NCI-H187 (cell line): ENCODE measurements at places on chromosomes 4 and X.

- DNase-seq, result no peak
These were observed 640 bp downstream of the BANK1 start for GRCh38 chr4:101791182-101791558.

- DNase-seq, result no peak
These were observed 56.8 kb downstream of the RBPJ start for GRCh38 chr4:26377328-26378311.

DNA sequence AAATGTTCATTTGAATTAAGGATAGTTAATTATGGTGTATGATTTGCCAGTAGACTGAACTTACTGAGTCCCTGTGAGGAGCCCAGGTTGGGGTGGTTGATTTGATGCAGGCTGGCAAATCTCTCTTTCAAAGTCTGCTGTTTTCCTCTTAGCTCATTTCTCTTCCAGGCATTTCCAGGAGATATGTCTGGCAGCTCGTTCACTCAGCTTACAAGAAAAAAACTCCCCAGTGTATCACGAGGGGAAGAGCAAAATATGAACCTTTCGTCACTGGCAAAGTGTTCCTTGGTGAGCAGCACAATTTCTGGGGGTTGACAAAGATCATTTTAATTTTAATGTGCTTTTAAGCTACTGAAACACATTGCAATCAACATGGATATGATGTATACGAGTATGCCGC is 244.2 kb downstream of the CBLL2 start:
- no peak for DNase-seq

- no peak for DNase-seq
These were observed 126.4 kb downstream of the SH3KBP1 start for GRCh38 chrX:19760841-19761512.

GRCh38 chrX:104641176-104641575 is 75.2 kb downstream of the IL1RAPL2 start:
- DNase-seq, result no peak

DNA sequence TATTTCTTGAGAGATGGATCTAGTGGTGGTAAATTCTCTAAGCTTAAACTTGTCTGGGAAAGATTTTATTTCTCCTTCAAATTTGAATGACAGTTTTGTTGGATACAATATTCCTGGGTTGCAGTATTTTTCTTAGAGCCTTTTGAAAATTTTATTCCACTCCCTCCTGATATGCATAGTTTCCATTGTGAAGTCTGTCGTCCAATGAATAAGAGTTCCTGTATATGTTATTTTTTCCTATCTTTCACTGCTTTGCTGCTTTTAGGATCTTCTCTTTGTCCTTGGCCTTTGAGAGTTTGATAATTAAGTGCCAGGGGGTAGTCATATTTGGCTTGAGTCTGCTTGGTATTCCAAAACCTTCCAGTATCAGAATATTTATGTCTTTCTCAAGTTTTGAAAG is 1156.4 kb upstream of the AGA start:
- DNase-seq, result no peak

GRCh38 chr4:187732524-187732923 is 263.0 kb upstream of the ZFP42 start:
- DNase-seq, result no peak

DNA sequence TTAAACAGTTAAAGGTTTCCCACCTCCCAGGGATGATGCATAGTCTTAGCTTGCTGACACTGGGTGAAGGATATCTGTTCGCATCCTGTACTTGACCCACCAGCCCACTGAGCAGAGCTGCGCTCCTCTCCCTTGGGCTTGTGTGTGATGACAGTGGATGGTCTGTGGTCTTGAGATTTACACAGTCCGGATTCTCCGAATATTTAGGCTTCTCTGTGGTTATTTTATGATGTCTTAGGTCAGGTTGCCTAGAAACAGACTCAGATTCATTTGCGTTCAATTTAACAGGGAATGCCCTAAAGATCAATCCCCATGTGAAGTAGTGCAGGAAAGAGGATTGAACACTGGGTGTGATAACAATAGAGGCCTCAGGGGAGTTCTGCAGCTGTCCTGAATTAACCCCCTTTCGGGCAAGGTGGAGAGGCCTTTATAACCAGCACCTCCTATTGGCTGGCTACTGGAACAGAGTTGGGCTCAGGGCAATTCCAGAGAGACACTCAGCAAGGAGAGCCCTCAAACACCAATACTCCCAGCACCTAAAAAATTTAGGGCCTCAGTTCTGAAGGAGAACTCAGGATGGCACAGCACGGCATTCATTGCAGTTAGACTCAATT is 653.2 kb upstream of the GALNT7 start:
- DNase-seq, result no peak

GRCh38 chrX:55135171-55135570 is 46.4 kb downstream of the PAGE2 start:
- no peak for DNase-seq

- DNase-seq, result no peak
These were observed 157.5 kb upstream of the ANKRD50 start for GRCh38 chr4:124869961-124870495.

- no peak for DNase-seq
These were observed 392.8 kb downstream of the GPM6A start for GRCh38 chr4:175419236-175419718.

DNA sequence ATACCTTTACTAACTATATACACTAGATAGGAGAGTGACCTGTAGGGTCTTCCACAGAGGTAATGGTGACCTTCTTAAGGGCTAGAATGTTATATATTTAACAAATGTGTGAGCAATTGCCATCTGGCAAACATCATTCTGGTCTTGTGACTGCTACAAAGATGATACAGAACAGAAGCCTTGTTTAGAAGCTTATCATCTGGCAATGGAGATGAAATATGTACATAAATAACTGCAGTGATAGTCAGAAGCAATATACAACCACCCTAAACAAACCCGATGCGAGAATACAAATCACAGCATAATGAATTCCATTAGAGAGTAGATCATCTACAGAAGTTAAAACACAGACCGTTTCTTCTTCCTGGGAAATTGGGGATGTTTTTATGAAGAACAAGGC is 952.7 kb upstream of the SLIT2 start:
- DNase-seq, result no peak

GRCh38 chrX:154351183-154352011 is 23.0 kb downstream of the FLNA start:
- no peak for DNase-seq

GRCh38 chrX:124726881-124727280 is 380.5 kb downstream of the SH2D1A start:
- DNase-seq, result no peak

GRCh38 chr4:25926462-25926861 is 12.4 kb downstream of the SMIM20 start:
- peak; percentile 20 for DNase-seq

GRCh38 chrX:2878563-2878962 is 49.8 kb downstream of the GYG2 start:
- DNase-seq, result no peak

GRCh38 chrX:24242649-24243175 is 71.2 kb downstream of the SUPT20HL2 start:
- DNase-seq, result no peak

DNA sequence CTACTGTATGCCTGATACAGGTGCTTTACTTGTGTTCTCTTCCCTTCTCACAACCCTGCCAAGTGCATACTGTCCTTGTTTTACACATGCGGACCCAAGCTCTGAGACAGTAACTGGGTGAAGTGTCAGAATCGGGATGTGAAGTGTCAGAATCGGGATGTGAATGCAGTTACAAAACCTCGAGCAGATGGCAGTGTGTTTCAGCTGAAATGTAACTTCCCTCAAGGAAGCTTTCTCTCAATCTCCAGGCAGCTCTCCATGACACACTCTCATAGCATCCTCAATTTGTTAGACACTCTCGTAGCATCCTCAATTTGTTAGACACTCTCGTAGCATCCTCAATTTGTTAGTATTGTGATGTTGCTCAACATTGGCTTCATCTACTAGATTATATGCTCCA is 1.1 kb upstream of the HPSE start:
- no peak for DNase-seq

DNA sequence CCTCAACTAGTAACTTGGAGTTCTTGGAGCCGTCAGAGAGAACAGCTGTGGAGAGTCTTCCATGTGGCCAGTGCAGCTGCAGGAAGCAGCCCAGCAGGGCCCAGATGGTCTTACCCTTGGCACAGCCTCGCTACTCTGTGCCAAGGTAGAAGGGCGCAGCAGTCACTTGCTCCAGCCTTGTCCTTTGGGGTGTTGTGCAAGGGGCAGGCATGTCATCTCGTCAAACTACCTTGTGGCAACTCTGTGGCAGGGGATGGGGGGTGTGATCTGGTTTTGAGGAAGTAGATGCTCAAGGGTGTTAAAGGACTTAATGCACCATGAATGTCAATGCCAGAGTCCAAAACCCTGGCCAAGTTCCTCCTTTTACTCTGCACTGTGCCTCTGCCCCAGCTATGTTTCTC is 34.2 kb upstream of the TBC1D14 start:
- DNase-seq, result no peak

DNA sequence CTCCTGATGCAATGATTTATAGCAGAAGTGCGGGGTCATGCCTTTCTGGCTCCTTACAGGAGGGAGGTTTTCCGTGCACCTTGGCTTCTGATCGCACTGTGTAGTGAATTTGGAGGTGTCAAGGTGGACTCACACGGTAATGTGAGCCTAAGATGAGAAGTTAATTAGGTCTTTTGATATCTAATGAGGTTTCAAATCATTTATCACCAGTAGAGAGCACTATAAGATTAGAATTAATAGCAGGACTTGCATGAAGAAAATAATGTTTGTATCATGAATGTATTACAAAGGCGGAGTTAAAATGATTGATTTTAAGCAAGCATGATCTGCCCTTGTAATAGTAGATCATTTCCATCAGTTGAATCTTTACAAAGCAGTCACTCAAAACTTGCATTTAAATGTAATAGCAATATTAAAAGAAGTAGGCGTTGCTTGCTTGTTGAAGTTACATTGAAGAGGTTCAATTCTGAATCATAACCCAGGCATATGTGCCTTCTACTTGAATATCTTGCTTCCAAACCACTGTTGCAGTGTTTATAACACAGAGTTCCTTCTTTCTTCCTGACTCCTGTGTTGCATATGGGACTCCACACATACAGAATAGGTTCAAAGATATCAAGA is 152.1 kb downstream of the FMR1NB start:
- no peak for DNase-seq

DNA sequence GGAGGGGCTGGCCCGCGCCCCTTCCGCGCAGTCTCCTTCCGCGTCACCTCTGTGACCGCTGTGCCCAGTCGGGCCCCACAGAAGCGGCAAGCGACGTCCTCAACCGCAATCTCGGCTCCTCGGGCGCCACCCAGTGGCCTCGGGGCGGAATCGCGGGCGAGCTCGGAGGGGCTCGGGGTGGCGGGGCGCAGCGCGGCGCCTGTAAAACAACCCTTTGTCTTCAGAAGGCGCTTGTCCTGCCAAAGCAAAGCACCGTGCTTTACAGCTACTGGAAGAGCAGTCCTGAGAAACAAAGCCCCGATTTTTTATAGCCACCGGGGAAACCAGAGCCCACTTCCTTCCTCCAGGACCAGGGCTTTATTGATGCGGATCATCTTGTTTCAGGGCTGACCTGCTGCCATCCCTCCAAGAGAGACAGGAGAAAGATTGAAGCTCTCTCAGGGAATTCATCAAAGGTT is 37.3 kb upstream of the CDKN2AIP start:
- DNase-seq, result peak; percentile 13

DNA sequence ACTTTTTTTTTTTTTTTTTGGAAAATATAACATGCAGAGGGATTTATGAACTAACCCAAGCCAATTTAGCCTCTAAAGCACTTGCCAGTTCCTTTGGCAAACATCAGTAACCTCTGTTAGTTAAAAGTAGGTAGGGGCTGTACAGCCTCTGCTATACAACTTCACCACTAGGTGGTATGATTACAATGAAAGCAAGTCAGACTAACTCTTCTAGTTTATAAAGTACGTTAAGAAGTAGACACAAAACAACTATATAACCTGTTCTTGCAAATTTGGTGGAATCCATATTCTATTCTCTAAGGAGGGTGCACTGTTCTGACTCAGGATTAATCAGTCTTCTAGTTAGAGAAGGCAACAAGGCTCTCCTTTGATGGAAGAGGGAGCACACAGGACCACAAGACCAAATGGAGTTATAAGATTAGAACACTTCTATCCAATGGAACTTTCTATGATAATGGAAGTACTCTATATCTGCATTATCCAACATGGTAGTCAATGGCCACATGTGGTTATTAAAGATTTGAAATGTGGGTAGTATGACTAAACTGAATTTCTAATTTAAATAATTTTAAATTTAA is 12.8 kb downstream of the AIMP1 start:
- no peak for DNase-seq

DNA sequence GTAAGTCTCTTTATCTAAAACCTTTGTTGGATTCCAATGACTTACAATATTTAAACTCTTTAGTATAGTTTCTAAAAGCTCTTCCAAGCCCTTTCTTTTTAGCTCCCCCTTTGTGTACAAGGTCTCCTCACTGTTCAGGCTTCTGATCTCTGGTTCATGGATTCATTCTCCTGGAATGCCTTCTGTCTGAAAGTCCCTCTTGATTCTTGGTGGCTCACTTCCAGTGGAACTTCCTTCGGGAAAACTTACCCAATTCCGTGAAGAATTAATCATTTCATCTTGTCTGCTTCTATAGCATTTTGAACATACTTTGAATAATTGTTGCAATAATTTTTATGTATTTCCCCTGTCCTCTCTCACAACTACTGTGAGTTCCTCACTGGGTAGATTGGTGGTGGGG is 3.6 kb downstream of the ARHGAP24 start:
- no peak for DNase-seq

- no peak for DNase-seq
These were observed 24.3 kb upstream of the CBLL2 start for GRCh38 chrX:22248401-22248800.

DNA sequence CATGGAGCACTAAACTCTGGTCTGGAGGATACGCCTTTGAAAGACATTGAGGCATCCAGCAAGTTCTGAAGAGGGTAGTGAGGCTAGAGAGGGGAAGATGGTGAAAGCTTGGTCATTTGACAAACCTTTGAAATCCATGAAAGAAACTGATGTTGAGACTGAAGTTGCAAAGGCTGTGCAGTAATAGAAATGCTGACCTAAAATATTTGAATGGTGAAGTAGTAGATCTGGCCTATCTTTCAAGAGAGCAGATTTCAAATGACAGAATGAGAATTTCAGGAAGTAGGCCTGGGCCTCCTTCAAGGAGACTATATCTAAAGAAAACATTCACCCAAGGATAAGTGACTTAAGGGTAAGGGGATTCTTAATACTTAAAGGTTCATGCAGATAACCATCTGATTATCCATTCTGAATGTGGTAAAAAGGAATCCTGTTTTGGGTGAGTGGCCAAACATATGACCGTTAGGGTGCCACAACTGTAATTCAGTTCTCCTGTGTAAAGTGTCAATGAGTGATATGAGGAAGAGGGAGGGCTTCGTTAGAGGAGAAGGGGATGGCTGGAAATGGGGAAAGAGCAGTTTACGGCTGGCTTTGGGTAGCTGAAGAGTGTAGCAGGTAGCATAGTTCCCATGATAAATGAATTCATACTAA is 62.2 kb downstream of the AMELX start:
- DNase-seq, result no peak
